Osteoblast (primary cell): ENCODE measurements at places on chromosomes 5 and 9. TPM values are rescaled to one million over a fixed set of nuclear protein-coding genes. Genes with fewer than 3 reads are reported as not detected.

Gene STK32A
- 1.2 and 1.8 TPM in 2 replicates for total RNA-seq

Gene JAKMIP2
- total RNA-seq, result 1.1 and 1.2 TPM in 2 replicates

GRCh38 chr9:124347968-124348358, 67.3 kb downstream of the PSMB7 start:
- H3K27ac ChIP-seq, result no peak overlapping the region
- peak; percentile 52 for DNase-seq
- peaks cover 5% of the 10 kb centered on the region for H3K4me1 ChIP-seq

GRCh38 chr5:34014626-34015025, 6.8 kb upstream of the AMACR start:
- no peaks in the 10 kb centered on the region for H3K27me3 ChIP-seq
- H3K4me3 ChIP-seq, result no peak overlapping the region
- no peaks in the 10 kb centered on the region for H3K36me3 ChIP-seq
- no peak overlapping the region for H3K27ac ChIP-seq
- H3K4me1 ChIP-seq, result no peaks in the 10 kb centered on the region
- no peak for DNase-seq

Gene MCTP1
- total RNA-seq, result 5.8 and 6.8 TPM in 2 replicates
